Renal cortical epithelial cell (primary cell): ENCODE measurements at places on chromosomes 2 and 18.

DNA sequence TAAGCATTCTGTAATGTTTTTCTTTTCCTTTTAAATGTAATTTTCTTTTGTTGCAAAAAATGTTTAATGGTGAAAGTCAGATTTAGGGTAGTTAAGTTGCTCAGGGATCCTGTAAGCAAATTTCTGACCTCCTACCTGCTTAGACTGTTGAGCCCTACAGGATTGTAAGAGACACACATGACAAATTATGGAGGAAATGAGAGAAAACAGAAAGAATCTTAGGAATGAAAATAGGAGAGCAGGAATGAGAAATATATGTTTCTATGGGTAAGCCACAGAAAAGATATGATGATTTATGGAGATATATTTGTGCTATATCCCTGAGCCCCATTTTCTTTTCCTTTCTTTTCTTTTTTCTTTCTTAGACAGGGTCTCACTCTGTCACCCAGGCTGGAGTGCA lies 28.3 kb downstream of the CYBRD1 start:
- no peak for DNase-seq

DNA sequence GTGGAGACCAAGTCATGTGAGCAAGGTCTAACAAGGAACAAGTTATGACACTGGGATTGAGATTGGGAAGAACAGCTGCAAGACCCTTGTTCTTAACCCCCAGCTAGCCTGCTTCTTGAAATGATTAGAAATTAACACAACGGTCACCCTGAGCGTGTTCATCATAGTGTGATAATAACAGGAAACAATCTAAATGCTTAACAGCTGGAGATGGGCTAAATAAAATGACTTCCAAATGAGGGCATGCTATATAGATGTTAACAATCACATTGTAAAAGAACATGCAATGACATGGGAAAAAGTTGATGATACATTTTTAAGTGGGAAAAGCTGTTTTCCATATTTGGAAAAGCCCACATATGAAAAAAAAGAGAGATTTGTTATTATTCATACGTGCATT lies 47.6 kb downstream of the RPL37A start:
- DNase-seq, result no peak

DNA sequence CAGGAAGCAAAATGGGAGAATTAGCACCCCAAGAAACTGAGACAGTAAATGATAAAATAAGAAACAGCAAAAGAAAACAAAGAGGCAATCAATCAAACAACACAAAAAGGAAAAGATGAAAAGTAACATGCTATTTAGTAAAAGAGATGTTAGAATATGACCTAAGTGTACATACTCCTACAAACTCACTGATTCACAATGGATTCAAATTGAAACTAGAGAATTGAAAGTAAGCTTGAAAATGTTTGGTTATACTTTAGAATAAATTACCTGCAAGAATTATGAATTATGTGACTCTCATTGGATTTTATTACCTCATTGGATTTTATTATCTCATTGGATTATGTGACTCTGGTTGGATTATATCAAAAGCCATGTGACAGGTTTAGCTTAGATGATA lies 22.8 kb upstream of the CCNYL1 start:
- DNase-seq, result no peak

- DNase-seq, result peak; percentile 65
Measured at GRCh38 chr18:46672062-46672970, 15.3 kb upstream of the LOXHD1 start.

GRCh38 chr2:227759411-227760118 lies 13.9 kb downstream of the SCYGR8 start:
- peak; percentile 98 for DNase-seq

GRCh38 chr2:197929008-197929885 lies 124.9 kb downstream of the PLCL1 start:
- DNase-seq, result no peak

- DNase-seq, result no peak
Measured at GRCh38 chr2:135202751-135203150, 150.7 kb downstream of the RAB3GAP1 start.

DNA sequence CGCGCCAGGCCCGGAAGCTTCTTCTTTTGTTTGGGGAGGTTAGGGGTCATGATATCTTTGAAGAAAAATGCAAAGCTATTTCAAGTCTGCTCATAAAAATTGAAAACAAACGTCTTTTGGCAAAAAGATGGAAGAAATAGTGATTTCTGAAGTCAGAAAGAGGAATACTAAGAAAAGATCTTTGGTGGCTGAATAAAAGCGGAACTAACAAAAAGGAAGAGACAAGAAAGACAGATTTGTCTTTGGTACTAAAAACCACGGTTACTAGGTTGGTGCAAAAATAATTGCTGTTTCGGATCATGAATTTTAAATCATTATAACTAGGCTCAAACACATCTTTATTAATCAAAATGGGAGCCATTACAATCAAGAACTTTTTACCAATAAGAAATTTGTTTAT lies 164.6 kb upstream of the TRIB2 start:
- DNase-seq, result no peak

DNA sequence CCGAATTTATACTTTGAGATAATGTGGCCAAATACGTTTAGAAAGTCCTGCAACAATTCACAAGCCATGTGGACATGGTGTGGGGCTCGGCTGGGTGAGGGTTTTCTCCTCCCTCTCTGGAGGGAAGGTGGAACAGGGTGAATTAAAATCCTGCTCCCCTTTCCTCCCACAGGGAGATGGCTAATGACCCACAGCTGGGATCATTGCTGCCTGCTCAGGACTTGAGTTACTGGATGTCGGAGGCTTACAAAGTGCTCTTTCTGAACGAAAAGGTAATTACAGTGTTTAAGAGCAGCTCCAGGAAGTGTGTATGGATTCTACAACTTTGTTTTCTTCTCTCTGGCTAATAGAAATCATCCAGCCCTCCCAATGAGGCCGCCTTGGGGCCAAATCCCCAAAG lies 97.9 kb upstream of the ALKAL2 start:
- DNase-seq, result no peak

DNA sequence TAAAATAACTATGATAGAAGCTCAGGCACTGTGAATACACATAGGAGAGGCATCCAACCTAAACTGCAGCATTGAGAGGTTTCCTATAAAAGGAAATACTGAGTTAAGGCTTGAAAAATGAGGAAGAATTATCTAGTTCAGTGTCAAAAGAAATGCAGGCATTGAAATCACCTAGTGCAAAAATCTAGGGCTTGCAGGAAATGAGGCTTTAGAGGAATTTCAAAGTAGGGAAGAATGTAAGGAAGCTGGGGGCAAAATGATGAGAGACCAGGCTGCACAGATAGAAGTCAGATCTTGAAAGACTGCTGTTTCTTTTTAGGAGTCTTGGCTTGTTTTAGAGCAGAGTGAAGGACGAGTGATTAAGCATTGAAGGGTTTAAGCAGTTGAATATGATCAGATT lies 28.1 kb upstream of the SCYGR2 start:
- DNase-seq, result no peak

- no peak for DNase-seq
Measured at GRCh38 chr2:2636813-2637212, 305.7 kb upstream of the MYT1L start.

DNA sequence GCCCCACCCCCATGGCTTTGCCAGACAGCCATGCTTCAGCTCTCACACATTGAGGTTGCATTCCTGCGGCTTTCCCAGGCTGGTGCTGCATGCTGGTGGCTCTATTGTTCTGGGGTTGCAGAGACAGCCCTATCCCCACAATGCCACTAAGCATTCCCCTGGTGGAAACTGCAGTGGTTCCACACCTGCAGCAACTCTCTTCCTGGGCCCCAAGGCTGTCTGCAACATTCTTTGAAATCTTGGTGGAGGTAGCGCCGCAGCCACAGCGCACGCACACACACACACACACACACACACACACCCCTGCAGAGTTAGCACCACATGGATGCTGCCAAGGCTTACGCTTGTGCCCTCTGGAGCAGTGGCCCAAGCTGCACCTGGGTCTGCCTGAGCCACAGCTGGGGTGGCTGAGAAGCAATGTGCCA lies 21.4 kb downstream of the SFXN5 start:
- DNase-seq, result peak; percentile 52
